ENCODE measurements at places on chromosomes 2 and 18.

- no peak for DNase-seq
Observed at GRCh38 chr18:57793302-57793986, 9.7 kb downstream of the ATP8B1 start.

DNA sequence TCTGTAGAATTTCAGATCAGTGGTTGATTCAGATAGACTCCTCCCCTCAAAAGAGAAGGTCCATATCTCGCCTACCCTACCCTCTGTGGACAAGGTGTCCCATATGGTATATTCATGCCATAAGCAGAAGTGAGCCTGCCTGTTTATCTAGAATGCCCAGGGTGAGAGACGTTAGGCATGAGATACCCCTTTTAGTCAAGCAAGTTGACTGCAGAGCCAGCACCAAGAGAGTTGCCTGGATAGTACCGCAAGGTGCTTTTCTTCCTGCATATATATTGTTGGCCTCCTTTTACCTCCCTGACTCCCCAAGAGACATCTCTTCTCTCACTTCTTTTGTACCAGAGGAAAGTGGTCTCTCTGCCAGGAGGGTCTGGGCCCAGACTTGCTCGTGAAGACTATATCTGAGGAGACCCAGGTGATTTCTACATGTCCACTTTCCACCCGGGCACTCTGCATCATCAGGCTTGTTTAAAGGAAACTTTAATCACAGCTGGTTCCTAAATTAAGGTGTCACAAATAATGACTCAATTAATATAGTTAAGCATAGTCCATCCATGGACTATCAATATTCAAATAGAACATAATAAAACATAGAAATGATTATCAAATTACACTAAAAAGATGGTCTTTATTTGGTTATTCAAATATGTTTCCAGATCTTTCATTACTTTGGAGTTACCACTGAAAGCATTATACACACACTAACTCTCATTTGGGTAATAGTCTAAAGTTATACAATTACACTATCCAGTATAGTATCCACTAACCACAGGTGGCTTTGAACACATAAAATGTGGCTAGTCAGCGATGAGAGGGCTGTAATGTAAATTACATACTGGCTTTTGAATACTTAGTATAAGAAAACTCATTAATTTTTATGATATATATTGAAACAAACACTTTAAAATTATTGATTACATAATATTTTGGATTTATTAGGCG, 4.1 kb downstream of the ITGA4 start:
- no peak for DNase-seq

GRCh38 chr2:8678731-8679566, 2.9 kb upstream of the ID2 start:
- peak; percentile 86 for DNase-seq

DNA sequence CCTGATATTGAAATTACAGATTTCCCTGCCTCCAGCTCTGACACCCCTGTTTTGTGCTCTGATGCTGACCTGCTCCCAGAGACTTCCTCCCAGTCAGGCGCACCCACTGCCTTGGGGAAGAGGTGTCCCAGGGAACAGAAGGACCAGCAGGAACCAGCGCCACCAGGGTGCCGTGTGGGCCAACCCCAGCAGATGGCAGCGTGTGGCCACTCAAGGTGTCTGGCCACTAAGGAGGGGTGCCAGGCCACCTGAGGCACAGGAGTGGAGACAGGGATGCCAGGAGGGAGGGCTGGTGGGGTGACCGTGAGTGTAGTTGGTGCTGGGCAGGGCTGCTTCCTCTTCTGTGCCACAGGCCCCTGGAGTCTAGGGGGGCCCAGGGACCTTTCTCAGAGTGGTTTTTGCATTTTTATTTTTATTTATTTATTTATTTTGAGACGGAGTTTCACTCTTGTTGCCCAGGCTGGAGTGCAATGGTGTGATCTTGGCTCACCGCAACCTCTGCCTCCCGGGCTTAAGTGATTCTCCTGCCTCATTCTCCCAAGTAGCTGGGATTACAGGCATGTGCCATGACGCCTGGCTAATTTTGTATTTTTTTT, 56.0 kb downstream of the TEX44 start:
- DNase-seq: peak; percentile 58

DNA sequence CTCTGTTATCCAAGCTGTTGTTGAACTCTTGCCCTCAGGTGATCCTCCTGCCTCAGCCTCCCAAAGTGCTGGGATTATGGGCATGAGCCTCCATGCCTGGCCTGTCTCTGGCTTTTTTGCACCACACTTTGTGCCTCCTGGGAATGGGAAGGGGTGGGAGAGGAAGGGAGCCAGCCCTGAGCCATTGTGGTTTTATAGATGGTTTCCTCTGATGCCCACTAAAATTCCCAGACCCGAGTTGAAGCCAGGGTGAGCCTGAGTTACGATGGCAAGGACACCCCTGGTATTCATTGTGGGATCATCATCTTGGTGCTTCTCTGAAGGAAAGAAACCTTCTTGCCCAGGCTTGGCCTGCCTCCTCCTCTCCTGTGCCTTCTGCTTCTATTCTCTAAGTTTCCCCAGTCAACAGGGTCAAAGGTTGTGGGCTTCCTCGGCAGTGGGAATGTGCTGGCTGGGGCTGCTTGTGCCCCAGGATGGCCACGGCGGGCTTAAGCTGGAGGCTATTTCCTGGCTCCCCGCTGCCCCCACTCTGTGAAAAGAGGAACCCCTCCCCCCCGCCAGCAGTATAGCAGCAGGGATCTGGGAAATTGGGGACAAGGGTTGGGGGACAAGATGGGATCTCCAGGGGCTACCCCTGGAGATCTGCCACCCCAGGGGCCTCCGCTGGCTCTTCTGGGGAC, 106.2 kb downstream of the STPG4 start:
- no peak for DNase-seq

DNA sequence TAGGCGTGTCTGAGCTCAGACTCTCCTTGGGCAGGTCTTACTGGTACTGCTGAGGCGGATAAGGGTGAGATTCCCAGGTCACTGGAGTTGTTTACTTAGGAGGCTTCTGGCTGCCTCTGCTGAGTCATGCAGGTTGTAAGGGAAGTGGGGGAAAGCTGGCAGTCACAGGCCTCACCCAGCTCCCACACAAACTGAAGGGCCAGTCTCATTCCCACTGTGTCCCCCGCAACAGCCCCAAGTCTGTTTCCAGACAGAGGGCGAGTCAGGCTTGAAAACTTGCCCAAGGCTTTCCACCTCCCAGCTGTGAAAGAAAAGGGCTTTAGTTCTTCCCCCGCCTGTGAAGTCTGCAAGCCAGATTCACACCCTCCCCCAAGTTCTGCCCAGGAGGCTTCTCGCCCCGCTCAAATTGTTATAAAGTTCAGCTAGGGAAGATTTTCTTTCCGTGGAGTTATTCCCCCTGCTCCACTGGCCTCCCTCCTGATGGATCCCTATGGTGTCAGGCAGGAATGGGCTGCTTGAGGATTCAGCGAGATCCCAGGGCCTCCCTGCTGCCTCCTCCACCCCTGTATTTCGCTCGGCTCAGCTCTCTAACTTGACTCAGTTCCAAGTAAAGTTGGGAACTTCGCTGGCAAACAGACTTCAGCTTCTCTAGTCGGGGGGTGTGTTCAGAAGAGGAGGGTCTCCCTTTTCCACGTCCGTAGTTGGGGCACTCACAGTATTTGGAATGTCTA, 248.6 kb downstream of the NR4A2 start:
- DNase-seq: no peak
